ENCODE measurements at places on chromosomes 1 and 21.

DNA sequence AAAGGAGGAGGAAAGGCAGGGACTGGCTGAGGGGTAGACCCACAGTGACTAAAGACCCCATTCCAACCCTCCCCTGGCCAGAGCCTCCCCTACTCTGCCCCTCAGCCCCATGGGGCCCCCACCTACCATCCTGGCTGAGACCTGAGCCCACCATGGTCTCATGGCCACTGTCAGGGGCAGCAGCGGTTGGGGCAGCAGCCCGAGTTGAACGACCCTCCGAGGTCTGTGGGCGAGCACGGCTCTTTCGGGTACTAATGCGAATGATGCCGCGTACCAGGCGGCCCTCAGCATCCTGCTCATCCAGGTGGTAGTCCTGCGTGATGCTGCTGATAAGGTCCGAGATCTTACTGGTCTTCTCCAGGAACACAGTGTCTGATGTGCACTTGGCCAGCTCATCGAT is 9.1 kb downstream of the KDF1 start:
- no peak for DNase-seq

DNA sequence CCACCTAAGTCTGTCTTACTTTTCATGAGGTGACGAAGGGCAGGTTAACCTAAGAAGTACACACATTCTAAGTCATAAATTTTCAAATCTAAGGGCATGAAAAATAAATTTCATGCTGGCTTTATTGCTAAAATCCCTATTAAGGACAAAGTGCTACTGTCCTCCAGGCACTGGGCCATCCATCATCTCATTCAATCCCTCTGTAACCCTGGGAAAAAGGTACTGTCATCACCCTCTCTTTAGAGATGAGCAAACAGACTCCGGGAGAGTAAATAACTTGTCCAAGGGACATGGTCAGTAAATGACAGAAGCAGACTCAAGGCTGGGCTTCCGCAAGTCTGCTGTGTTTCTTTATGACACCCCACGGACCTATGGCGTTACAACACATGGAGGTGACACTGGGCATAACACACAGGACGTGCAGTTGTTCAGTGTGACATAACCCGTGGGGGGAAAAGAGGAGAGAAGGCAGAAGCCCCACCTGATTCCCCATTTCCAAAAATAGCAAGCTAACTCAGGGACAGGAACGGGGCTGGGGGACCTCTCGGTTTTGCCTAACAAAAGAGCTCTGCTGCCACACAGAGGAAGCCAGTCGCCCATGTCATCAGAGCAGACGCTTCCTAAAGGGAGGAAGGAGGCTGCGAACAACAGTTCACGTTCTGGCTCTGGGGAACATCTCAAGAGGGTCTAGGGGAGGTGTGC is 12.5 kb upstream of the SRM start:
- no peak for DNase-seq

GRCh38 chr1:188904201-188904600 is 1573.5 kb downstream of the BRINP3 start:
- DNase-seq = no peak

DNA sequence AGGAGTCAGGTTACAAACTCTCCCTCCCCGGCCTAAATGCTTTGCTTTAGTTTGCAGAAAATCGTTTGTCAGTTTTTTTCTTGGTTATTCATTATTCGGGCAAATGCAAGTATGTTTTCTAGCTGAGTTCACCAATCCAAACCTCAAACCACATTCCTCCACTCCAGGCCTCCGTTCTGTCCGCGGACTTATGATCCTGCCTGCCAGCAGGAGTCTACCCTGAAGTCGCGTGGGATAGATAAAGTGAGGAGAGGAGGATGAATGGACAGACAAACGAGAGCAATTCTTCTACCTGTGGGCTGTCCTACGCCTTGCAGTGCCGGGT is 1.3 kb downstream of the ADAMTS1 start:
- DNase-seq = no peak

DNA sequence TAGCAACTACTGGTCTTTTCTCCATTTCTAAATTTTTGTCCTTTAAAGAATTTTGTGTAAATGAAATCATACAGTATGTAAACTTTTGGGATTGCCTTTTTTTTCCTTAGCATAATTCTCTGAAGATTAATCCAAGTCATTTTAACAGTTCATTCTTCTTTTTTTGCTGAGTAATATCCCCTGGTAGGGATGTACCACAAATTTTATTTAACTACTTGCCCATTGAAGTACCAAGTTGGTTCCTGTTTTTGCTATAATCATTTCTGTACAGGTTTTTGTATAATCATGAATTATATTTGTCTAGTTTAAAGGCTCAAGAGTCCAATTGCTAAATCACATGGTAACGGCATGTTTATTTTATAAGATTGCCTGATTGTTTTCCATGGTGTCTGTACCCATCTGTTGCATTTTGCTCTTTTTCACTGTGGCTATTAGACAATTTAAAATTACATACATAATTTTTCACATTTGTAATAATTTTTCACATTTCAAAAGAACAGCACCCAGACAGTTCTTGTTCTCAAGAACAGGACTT is 891.1 kb downstream of the USP25 start:
- no peak for DNase-seq

DNA sequence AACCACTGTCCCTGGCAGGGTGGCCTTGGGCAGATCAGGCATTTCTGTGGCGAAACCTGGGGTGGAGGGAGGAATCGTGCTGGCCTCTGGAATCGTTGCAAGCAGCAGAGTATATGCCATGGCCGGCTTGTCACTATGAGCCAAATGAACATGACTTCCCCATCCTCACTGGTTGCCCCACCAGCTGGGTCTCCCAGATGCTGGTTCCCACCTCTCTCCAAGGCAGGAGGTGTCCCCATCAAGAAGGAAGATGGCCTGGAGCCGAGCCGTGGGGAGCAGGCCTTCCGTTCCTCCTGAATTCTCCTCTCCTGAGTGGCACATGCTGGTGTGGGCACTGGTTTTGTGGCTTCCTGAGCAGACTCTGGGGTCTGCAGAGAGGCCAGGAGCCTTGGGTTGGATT is 60.2 kb upstream of the ACTRT2 start:
- DNase-seq = no peak

DNA sequence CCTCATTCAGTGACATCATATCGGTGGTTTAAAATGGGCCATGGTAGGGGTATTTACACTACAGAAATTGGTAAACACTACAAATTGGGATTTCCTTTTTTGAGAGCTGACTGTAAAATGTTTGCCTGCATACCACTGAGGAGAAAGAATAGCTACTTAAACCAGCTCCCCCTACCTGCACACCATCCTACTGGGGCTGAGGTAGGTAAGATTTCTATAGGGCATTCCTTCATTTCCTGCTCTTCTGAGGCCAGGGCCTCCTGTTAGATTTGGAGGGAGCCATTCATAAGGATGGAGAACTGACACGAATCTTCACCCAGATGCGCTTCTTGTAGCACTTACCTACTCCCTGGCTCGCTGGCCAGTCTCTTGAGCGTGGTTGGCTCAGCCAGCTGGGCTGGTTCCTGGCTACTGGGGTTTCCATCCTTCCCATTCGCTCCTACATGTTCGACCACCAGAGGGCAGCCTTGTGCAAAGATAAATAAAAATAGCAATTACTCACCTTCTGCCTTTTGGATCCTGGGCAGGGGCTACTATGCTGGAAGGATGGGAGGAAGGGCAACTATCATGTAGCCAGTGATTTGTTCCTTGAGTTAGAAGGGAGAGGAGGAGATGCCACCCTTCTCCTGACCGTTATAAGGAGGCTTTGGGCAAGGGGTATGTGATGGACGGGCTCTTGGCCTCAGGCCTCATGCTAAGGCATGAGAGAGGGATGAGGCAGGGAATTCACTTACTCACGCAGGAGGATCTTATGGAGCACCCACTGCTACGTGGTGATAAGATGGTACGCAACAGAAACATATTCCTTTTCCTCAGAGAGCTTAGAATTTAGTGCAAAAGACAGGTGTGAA is 10.7 kb downstream of the OPTC start:
- peak; percentile 80 for DNase-seq

- no peak for DNase-seq
Measured at GRCh38 chr1:12113433-12114339, 50.6 kb downstream of the TNFRSF8 start.

DNA sequence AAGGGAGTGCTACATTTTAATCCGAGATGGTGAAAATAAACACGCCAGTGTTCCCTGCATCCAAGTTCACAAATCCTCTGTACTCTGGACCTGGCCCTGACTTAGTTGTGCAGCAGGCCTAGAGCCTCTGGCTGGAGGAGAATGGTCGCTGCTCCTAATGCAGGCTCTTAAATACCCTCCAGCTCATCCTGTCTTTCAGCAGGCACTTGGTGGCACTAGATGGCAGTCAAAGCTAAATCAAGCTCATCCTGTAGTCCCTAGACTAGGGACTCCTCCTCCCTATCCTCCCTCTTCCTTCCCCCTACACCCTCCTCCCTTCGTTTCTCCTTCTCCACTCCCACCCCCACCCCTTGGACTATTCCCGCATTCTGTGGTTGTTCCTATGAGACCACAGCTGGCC is 41.6 kb upstream of the MTR start:
- no peak for DNase-seq

- peak; percentile 83 for DNase-seq
Measured at GRCh38 chr1:109643385-109644230, 12.3 kb upstream of the GSTM4 start.

DNA sequence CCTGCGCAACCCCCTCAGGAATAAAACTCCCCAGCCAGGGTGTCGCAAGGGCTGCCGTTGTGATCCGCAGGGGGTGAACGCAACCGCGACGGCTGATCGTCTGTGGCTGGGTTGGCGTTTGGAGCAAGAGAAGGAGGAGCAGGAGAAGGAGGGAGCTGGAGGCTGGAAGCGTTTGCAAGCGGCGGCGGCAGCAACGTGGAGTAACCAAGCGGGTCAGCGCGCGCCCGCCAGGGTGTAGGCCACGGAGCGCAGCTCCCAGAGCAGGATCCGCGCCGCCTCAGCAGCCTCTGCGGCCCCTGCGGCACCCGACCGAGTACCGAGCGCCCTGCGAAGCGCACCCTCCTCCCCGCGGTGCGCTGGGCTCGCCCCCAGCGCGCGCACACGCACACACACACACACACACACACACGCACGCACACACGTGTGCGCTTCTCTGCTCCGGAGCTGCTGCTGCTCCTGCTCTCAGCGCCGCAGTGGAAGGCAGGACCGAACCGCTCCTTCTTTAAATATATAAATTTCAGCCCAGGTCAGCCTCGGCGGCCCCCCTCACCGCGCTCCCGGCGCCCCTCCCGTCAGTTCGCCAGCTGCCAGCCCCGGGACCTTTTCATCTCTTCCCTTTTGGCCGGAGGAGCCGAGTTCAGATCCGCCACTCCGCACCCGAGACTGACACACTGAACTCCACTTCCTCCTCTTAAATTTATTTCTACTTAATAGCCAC is 696 bp downstream of the TGFB2 start:
- DNase-seq = peak; percentile 67

- no peak for DNase-seq
Measured at GRCh38 chr1:14452551-14452950, 145.9 kb upstream of the KAZN start.

DNA sequence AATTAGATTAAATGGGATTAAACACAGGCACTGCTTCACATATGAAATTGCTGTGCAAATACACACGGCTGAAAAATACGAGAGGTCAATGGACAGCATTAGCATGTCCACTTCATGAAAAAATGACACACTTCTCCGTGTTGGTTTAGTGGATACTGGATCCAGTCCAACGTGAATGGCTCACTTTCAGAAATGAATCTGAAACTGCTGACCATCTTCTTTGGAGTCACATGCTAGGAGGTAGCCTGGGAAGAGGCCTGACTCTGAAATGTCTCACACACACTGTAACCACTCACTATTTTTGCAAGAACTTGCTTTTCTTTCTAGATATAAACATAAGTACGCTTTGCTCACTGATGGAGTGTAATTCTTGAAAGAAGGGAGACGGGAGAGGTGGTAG is 127.3 kb downstream of the HLCS start:
- DNase-seq = no peak

- no peak for DNase-seq
Measured at GRCh38 chr1:15406614-15407559, 2.8 kb upstream of the EFHD2 start.

Data from left ventricle myocardium inferior (tissue), 1 donor.